ENCODE measurements at places on chromosomes 12 and 14. TPM values are rescaled to one million over a fixed set of nuclear protein-coding genes. Genes with fewer than 3 reads are reported as not detected.

DNA sequence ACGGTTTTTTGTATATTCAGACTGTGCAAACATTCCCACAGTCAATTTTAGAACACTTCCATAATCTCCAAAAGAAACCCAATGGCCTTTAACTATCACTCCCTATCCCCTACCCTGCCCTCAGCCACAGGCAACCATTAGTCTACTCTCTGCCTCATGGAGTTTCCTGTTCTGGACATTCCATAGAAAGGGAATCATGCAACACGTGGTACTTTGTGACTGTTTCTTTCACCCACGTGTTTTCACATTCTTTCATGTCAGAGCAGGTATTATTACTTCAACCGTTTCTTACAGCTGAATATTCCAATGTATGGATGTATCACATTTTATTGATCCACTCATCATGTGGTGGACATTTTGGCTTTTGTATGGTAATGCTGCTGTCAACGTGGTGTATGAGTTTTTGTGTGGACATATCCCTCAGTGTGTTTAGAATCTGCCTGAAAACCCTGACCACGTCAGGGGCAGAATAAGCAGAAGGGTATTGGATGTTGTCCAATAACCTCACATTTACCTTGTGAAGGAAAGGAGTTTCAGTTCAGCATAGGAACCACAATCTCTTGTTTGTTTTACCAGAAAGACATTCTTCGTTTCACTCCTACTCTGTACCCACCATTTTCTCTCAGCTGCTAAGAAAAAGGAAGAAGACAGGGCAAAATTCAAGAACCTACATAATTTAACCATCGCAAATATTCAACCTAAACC is 107.5 kb upstream of the DYRK2 start:
- no peak for DNase-seq

DNA sequence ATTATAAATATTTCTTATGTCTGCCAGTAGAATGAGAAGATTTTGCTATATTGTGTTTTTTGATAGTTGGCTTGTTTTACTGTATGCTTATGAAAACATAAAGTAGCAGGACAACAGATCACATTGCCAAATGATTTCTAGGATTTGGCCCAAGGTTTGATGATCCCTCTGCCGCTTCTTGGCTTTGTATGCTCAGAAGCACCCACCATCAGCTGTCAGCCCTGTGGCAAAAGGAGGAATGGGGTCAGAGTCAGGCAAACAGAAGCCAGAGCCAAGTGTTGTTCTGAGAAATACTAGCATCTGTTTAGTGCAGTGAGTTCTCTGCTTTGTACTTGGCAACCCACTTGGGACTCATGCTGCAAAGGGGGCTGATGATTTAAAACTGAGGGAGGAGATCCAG is 152.2 kb downstream of the PDE3A start:
- DNase-seq, result no peak

The DIO2 gene
- 0.10 TPM for total RNA-seq

The LRRC10 gene
- total RNA-seq, result not detected

GRCh38 chr12:3249081-3249800 is 172.1 kb downstream of the TSPAN9 start:
- DNase-seq, result no peak

DNA sequence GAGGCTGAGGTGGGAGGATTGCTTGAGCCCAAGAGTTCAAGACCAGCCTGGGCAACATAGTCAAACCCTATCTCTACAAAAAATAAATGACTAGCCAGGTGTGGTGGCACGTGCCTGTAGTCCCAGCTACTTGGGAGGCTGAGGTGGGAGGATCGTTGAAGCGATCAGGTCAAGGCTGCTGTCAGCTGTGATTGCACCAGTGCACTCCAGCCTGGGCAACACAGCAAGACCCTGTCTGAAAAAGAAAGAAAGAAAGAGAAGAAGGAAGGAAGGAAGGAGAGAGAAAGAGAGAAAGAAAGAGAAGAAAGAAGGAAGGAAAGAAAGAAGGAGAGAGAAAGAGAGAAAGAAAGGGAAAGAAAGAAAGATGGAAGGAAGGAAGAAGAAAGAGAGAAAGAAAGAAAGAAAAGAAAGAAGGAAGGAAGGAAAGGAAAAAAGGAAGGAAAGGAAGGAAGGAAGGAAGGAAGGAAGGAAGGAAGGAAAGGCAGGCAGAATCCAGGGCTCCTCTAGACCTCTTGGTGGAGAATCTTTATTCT is 71.5 kb upstream of the FBRSL1 start:
- no peak for DNase-seq

The TAC3 gene
- total RNA-seq, result 18.0 TPM

- DNase-seq, result no peak
Observed at GRCh38 chr12:32891526-32891925, 5.1 kb downstream of the PKP2 start.

The SCAF11 gene
- total RNA-seq, result 103 TPM

The FOXA1 gene
- 5.2 TPM for total RNA-seq

DNA sequence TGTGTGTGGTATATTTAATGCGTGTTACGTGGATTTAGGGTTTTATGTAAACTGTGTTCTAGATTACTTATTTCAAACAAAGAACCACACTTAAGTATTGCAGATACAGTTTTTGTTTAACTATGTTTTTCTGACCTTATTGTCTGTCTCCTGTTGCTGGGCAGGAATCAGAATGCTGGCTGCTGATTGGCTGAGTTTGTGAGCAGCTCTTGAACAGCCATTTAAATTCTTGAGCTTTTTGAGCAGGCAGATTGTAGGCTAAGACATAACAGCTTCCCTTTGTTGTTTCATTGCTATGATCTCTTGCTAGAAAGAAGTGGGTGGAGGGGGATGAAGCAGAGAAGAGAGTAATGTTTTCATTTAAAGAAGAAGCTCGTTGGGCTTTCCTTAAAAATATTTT is 52.2 kb downstream of the ATF7IP start:
- peak; percentile 73 for DNase-seq

- no peak for DNase-seq
Observed at GRCh38 chr12:89392391-89392790, 40.1 kb upstream of the DUSP6 start.

- DNase-seq, result no peak
Observed at GRCh38 chr12:114344303-114344663, 61.7 kb downstream of the TBX5 start.

GRCh38 chr14:35343702-35344101 is 51.5 kb downstream of the PSMA6 start:
- DNase-seq, result no peak

GRCh38 chr14:75877884-75878283 is 103.9 kb downstream of the TGFB3 start:
- no peak for DNase-seq

The ZDHHC22 gene
- 12.0 TPM for total RNA-seq

- no peak for DNase-seq
Observed at GRCh38 chr14:94598816-94599655, 13.2 kb upstream of the SERPINA3 start.

GRCh38 chr12:6452245-6452943 is 552 bp downstream of the TAPBPL start:
- no peak for DNase-seq

- DNase-seq, result no peak
Observed at GRCh38 chr12:22672951-22673350, 48.0 kb downstream of the ETNK1 start.

DNA sequence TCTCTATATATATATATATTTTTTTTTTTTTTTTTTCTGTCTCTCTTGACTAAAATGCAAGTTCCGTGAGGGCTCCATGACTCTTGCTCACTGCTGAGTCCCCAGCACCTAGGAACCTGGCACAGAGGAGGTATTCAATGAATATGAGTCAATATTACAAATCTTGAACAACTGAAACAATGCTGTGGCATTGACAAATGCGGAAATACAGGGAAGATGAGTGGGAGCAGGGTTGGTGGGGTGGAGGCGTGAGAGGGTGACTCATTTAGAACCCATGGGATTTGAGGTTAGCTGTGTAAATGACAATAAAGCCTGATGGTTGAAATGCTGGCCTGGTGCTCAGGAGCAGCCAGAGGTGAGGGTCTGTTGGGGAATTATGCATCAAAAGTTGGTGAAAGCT is 121.7 kb upstream of the FUT8 start:
- no peak for DNase-seq

DNA sequence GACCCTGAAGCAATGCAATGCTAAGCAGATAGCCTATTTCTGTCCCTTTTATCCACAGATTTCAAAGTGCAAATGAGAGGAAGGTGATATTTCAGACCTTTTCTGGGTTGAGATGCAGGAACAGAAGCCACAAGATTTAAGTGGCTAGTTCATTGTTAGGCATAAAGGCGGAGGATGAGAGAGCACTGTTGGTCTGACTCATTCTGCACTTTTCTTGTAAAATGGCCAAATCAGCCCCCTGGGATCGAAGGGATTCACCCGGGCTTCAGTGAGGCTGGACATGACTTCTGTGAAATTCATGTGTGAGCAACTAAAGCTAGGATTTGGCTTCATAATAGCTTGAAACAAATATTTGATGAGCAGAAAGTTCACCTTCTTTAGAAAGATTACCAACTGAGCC is 101.9 kb upstream of the OVCH1 start:
- no peak for DNase-seq

DNA sequence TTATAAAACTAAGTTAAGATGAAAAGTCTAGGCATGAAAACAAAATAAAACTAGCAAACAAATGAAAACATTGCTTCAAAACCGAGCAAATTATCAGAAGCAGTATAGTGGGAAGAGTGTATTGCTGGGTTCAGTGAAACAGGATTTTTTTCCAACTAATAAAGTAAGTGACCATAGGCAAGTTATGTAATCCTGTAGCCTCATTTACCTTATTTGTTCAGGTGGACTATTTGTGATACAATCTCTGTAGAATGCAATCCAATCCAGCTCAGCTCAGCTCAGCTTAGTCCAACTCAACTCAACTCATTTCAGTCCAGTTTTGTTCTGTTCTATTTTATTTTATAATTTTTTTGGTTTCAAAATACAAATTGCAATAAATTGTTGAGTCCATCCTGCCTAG is 276.7 kb upstream of the LRIG3 start:
- DNase-seq, result no peak

- no peak for DNase-seq
Observed at GRCh38 chr14:19878029-19878642, 3.2 kb downstream of the OR4K2 start.

DNA sequence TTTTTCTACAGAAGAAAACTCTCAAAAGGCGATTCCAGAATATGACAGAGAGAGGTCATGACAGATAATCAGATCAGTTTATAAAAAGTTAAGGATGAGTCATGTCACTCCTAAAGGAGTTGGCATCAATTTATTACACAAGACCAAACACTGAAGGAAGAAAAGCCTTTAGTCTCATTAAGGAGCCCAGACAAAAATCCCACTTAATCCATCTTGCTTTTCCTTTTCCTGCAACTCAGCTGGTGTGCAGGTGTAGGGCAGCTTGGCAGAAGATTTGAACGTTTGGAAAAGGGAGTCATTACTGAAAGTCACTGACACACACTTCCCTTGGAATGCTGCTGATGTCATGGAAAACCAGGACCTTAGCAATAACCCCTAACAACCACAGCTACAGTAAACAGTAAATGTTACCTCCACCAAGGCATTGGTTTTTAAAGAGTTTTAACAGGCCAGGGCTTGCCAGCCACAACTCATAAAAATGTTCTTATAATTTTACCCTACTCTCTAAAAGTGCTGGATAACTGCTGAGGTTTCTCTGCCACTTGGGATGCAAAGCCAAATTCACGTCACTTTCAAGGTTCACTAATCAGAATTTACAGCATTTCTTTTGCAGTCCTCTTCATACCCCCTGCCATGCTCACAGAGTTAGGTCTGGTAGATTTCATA is 320.6 kb downstream of the RAD51B start:
- peak; percentile 10 for DNase-seq

DNA sequence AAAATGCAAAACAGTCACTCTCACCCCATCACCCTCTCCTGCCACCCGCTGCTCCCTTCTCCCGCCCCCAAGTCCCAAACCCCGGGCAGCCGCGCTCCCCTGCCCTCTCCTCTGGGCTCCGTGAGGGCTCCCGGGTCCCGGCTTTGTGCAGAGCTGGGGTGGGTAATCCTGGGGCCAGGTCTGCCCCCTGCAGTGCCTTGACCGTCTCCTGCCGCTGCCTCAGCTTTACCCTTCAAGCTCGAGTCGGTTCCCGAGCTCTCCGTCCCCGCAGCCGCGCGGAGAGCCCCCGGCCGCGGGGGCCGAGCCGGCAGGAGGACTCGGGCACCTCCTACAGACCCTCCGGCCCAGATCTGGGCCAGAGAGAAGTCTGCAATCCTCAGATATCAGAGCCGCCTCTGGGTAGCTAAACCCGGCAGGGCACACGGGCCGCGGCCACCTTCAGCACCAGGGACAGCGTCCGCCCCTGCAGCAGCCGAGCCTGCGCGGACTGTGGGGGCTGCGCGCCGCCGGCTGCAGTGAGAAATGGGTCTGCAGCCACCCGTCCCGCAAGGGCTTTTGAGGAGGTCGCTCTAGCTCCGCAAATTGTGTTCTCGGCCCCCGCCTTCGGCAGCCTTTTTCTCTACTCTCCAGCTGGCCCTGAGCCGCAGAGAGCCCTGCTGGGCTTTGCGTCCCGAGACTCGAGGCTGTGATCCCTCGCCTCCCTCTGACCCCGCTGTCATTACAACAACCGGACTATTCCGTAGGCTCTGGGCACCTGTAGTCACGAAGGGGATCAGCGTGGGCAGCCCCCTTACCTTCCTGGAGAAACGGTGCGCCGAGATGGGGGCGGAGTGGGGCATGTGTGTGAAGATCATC is 1.2 kb downstream of the PRMT8 start:
- DNase-seq, result peak; percentile 87

The TCP11L2 gene
- 14.0 TPM for total RNA-seq

The EFS gene
- total RNA-seq, result 17.8 TPM

The CCDC197 gene
- not detected for total RNA-seq

DNA sequence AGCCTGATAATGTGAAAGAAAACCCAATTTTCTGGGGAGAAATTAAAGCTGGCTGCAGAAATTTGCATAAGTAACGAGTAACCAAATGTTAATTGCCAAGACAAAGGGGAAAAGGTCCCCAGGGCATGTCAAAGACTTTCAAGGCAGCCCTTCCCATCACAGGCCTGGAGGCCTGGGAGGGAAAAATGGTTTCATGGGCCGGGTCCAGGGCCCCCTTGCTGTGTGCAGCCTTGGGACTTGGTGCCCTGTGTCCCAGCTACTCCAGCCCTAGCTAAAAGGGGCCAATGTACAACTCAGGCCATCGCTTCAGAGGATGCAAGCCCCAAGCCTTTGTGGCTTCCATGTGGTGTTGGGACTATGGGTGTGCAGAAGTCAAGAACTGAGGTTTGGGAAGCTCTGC is 96.5 kb downstream of the PPP1R12A start:
- DNase-seq, result no peak
